ENCODE measurements at places on chromosomes 12 and 14.

DNA sequence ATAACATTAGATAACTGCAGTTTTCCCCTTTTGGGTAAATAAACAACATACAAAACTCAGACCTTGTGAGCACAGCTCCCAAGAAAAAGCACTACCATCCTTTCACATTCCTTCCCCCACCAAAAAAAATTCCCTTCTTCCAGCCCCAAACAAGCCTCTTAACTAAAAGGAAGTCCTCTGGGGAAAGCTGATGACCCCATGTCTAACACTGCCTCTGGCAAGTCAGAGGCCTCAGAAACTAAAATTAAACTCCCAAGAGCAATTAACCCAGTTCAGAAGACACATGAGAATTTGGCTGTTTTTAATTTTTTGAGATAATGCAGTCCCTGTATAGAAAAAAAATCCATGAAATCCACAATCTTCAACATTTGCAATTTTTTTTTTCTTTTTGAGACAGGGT lies 127.7 kb downstream of the SPTSSA start:
- no peak for DNase-seq

GRCh38 chr12:51160814-51161459 lies 12.0 kb downstream of the TFCP2 start:
- no peak for DNase-seq

DNA sequence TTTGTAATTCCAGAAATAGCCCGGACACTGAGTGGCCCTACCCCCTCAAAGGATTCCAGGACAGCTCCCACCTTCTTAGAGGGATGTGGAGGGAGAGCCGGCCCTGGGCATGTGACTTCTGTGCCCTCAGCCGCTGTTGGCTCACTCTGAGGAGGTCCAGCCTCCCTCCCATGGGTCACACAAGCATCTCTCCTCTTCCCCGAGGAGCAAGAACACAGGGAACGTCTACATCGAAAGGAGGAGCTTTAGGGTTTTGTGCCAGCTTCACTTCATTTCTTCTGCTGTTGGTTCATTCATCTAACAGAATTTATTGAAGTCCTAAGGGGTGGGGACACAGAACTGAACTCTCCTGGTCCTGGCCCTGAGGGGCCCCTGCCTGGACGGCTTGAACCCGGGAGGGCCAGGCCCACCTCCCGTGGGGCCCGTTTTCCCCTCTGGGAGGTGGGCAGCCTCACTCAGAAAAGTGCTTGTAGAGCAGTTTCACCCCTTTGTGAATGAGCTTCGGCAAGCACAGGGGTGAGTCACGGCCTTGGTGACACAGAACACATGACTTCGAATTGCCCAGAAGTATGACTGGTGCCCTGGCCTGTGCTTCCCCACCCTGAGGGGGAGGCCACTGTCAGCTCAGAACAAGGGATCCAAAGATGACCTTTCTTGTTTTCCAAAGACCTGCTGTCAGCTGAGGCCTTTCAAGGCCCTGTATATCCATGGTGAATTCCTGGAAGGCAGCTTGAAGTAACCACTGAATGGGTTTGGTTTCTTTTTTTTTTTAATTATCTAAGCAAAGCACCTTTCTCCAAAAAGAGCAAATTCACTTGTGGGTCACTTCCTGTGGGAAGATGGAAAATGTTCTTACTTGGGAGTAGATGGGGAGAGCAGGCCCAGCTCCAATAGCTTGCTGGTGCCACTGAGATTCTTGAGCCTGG lies 39.2 kb downstream of the NFKBIA start:
- peak; percentile 90 for DNase-seq

- DNase-seq, result no peak
These were observed 24.7 kb downstream of the INSM2 start for GRCh38 chr14:35558680-35559079.

DNA sequence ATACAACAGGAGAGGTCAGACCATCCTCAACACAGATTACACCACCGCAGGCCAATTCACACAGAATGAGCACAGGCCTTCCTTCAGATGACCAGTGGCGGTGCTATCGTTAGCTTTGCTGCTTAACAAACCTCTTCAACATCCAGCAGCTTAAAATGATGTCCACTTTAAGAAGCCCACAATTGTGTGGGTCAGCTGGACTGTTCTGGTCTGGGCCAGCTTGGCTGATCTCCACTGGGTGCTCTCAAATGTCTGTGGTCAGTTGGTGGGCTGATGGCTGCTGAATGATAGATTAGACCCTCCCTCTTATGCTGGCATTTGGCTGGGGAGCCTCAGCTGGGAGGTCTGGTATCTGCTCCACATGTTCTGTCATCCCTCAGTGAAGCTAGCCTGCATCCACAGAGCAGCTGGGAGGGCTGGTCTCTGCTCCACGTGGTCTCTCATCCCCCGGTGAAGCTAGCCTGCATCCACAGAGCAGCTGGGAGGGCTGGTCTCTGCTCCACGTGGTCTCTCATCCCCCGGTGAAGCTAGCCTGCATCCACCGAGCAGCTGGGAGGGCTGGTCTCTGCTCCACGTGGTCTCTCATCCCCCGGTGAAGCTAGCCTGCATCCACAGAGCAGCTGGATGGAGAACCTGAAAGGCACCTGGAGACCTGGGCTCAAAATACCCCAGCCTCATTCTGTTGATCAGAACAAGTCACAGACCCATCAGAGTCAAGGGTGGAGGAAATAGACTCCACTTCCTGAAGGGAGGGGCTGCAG lies 203.6 kb upstream of the DIO3 start:
- DNase-seq, result no peak

- DNase-seq, result no peak
These were observed 21.1 kb downstream of the NUBPL start for GRCh38 chr14:31582286-31582691.

DNA sequence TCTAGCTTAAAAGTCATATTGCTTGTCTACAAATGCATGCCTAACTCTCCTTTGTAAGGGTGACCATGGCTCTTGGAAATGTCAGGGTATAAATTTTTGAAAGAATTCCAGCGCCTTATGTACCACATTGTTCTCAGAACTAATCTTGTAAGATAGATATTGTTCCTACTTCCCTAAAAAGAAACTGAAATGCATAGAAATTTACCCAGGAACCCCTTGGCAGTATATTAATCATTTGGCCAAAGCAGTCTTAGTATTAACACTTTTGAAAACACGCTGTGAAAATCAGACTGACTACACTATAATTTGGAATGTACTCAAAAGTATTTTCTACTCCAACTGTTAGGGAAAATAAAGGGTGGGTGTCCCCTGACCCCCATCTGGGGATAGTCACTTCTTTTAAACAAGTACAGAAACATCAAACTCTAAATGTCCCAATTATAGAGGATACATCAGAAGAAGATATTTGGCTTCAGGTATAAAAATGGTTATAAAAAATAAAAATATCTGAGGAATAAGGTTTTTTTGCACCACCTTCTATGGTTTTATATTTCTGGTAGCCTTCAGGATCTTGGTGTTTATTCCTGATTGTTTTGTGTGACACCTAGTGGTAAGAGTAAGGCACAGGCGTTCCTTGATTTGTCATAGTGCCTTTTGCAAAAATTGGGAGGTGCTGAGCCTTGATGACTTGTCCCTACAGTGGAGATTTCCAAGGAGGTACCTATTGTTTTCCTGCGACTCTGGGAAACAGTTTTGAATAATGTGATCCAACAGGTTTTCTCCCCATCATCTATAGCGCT lies 2.2 kb upstream of the NFKBIA start:
- peak; percentile 50 for DNase-seq

- DNase-seq, result no peak
These were observed 4.5 kb downstream of the TMX1 start for GRCh38 chr14:51244591-51244990.

GRCh38 chr12:3671330-3672112 lies 81.4 kb downstream of the CRACR2A start:
- no peak for DNase-seq

GRCh38 chr12:121668750-121669520 lies 519 bp downstream of the MORN3 start:
- no peak for DNase-seq

DNA sequence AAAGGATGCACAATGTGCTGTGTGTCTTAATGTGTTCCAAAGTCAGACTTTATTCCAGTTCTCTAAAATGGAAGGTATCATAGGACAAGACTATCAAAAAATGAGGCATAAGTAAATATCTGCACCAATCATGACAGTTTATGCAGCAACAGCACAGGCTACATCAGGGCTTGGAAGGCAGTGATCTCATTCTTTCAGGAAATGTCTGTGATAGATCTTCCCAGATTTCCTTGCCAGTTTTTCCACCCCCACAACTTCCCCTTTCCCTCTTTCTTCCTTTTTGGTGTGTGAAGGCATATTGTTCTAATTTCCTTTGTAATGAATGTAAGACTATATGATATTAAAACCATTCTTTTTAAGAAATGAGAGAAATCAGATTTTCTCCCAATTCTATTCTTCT lies 326.7 kb downstream of the ATP23 start:
- DNase-seq, result no peak

GRCh38 chr12:68207276-68207675 lies 18.3 kb downstream of the IL26 start:
- no peak for DNase-seq

DNA sequence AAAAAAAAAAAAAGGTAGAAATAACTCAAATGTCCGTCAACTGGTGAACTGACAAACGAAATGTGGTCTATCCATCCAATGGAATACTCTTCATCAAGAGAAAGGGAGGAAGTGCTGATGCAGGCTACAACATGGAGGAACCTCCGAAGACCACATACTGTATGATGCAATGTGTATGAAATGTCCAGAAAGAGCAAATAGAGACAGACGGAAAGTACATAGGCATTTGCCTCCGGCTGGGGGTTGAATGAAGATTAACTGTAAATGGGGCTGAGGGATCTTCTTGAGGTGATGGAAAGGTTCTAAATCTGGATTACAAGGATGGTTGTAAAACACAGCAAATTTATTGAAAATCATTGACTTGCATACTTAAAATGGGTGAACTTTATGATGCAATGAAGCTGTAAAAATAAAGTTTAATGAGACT lies 35.4 kb downstream of the DLK1 start:
- no peak for DNase-seq

DNA sequence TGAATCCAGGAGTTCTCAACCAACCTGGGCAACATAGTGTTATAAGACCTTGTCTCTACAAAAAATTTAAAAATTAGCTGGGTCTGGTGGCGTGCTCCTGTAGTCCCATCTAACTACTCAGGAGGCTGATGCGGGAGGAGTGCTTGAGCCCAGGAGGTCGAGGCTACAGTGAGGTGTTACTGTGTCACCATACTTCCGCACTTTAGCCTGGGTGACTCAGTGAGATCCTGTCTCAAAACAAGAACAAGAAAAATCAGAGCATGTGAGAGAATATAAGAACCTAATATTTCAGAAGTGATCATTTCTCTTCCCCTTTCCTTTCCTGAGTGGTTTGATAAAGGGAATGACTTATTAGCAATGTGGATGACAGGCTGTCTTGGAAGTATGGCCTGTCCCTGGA lies 9.5 kb downstream of the TRAF3 start:
- DNase-seq, result peak; percentile 12

GRCh38 chr12:79690638-79691510 lies at the start of gene PAWR:
Gene PAWR, minus strand, starts transcription at chr12:79690964. Its CDS starts 720 bp downstream, at chr12:79690244.
- peak; percentile 87 for DNase-seq

DNA sequence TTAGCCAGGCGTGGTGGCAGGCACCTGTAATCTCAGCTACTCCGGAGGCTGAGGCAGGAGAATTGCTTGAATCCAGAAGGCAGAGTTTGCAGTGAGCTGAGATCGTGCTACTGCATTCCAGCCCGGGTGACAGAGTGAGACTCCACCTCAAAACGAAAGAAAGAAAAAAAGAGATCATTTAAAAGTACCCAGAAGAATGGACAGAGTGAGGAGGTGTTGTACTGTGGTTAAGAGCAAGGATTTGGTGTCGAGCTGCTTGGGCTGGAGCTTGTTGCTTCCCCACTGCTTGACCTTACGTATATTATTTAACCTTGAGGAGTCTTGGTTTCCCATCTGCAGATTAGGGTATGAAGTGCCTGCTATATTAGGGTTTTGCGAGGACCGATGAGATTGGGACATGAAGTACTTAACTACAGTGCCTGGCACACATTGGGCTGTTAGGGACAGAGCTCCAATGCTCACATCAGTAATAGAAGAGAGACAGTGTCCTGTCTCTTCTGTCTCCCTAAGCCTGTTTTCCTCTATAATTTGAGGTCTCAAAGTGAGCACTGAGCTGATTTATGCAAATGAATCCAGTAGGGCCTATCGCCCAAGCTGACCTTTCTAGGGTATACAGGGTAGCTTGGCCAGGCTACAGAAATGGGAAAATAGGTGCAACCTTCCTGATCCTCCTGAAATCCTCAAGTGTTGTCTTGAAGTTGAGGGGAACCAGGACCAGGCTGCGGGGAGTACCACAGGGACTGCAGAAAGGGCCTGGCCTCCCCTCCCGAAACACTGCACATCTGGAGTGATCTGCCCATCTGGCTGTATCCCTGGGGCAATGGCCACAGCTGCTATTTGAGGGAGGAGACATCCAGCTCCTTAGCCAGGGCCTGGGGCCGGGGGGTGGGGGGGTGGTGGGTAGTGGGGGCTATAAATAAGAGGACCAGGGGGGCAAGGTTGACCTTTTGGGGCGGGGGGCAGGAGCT lies 8.6 kb upstream of the HDAC7 start:
- no peak for DNase-seq

- no peak for DNase-seq
These were observed 43.7 kb downstream of the TCHP start for GRCh38 chr12:109943811-109944210.

GRCh38 chr14:89855961-89856656 lies 98.4 kb downstream of the EFCAB11 start:
- peak; percentile 3 for DNase-seq

GRCh38 chr14:104390941-104391901 lies 188.3 kb upstream of the C14orf180 start:
- no peak for DNase-seq

- DNase-seq, result no peak
These were observed 18.3 kb downstream of the AEBP2 start for GRCh38 chr12:19457561-19457960.

GRCh38 chr12:105910030-105910429 lies 228.7 kb downstream of the NUAK1 start:
- no peak for DNase-seq

GRCh38 chr12:5305425-5305824 lies 126.5 kb upstream of the NTF3 start:
- no peak for DNase-seq

- DNase-seq, result peak; percentile 59
These were observed 9.2 kb downstream of the ZFP36L1 start for GRCh38 chr14:68783408-68784225.

GRCh38 chr14:104585966-104586697 lies 6.6 kb downstream of the C14orf180 start:
- no peak for DNase-seq

GRCh38 chr14:60738843-60739508 lies 4.4 kb downstream of the MNAT1 start:
- DNase-seq, result no peak

GRCh38 chr12:76318773-76319594 lies 29.2 kb downstream of the BBS10 start:
- DNase-seq, result peak; percentile 81

- no peak for DNase-seq
These were observed 97.4 kb upstream of the ATF7IP start for GRCh38 chr12:14268120-14268515.

- no peak for DNase-seq
These were observed 980.5 kb downstream of the FLRT2 start for GRCh38 chr14:86510491-86510890.
